ENCODE measurements at places on chromosomes 5 and 9. TPM values are rescaled to one million over a fixed set of nuclear protein-coding genes. Genes with fewer than 3 reads are reported as not detected.

- no peak overlapping the region for H3K4me3 ChIP-seq
- H3K27me3 ChIP-seq, result peaks cover 8% of the 10 kb centered on the region
- H3K36me3 ChIP-seq, result no peaks in the 10 kb centered on the region
Measured at GRCh38 chr9:16445141-16445920, 425.1 kb downstream of the BNC2 start.

DNA sequence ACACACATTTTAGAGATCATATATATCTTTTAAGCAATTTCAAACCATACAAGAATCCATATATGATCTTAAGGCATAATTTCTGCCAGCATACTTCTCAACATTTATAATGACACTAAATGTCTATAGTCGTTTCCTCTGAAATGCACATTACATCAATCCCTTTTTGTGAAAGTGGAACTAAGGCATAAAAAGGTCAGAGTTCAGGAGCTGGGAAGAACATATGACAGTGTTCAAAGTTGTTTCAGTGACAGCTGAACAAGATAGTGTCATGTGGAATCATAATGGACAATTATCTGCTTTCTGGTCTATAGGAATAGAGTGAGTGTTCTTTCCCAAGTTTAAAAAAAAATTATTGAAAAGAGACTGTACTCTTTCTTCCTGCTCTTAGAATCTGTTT, 2.4 kb upstream of the MOB3B start:
- no peak for DNase-seq
- no peak overlapping the region for H3K27ac ChIP-seq
- no peak overlapping the region for H3K4me3 ChIP-seq
- H3K36me3 ChIP-seq, result no peaks in the 10 kb centered on the region

DNA sequence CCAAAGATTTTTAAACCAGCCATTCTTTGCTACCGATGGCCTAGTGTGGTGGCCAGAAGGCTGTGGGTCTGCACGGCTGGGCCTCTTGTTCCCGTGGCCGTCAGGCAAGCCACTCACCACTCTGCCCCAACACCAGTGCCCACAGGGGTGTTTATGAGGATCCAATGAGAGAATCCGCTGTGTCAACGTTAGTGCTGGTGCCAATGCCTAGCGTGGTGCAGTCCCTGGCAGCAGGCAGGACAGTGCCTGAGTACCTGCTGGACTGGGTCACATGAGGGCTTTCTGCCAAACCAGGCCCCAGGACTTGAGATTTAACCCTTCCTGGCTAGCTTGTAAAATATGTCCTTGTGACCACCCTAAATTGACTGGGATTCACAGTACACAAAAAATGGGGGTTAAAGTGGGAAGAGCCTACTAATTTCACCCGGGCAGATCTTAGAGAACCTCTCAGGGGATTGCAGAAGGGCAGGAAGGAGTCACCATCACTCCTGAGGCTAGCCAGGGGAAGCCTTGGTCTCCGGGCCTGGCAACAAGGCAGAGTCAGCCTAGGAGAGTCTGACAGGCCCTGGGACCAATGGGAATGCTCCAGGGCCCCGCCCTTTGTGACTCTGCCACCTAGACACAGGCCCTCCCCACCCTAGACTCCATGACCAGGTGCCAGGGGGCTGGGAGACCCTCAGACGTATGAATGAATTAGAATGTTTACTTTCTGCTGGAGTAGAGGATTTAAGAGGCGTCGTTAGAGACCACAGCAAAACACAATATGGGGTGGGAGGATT, 63.2 kb upstream of the FSTL4 start:
- H3K4me3 ChIP-seq, result no peak overlapping the region
- H3K36me3 ChIP-seq, result no peaks in the 10 kb centered on the region
- DNase-seq, result no peak

- peaks cover 52% of the 10 kb centered on the region for H3K27me3 ChIP-seq
- DNase-seq, result no peak
- peaks cover 16% of the 10 kb centered on the region for H3K4me1 ChIP-seq
Measured at GRCh38 chr5:38258042-38258318, 379 bp upstream of the EGFLAM start.

DNA sequence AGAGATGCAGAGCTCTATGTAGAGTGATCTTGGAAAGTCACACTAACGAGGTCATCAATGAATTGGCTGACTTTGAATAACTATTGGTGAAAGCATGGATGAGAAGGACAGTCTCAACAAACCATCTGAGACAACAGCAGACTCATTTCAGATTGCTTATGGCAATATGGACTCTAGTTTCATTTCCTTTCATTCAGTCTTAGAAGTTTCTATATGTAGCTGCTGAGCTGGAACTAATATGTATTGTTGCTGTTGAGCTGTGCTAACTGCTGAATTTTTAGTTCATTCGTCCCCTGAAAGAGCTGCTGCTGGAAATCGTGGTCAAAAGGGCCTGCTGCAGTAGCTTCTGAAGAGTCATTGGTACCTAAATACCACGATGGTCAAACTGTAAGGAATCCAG, 31.3 kb downstream of the TNFSF15 start:
- H3K36me3 ChIP-seq, result no peaks in the 10 kb centered on the region
- no peak overlapping the region for H3K4me3 ChIP-seq
- no peak for DNase-seq
- peaks cover 16% of the 10 kb centered on the region for H3K27me3 ChIP-seq
- H3K4me1 ChIP-seq, result peaks cover 6% of the 10 kb centered on the region

GRCh38 chr9:97632248-97632984, 752 bp downstream of the TSTD2 start:
- DNase-seq, result peak; percentile 63
- no peaks in the 10 kb centered on the region for H3K36me3 ChIP-seq
- H3K27me3 ChIP-seq, result no peaks in the 10 kb centered on the region
- H3K4me1 ChIP-seq, result peaks cover 2% of the 10 kb centered on the region

- H3K4me3 ChIP-seq, result no peak overlapping the region
- H3K36me3 ChIP-seq, result no peaks in the 10 kb centered on the region
- no peaks in the 10 kb centered on the region for H3K4me1 ChIP-seq
- no peak for DNase-seq
Measured at GRCh38 chr5:120101771-120102170, 362.3 kb upstream of the PRR16 start.

DNA sequence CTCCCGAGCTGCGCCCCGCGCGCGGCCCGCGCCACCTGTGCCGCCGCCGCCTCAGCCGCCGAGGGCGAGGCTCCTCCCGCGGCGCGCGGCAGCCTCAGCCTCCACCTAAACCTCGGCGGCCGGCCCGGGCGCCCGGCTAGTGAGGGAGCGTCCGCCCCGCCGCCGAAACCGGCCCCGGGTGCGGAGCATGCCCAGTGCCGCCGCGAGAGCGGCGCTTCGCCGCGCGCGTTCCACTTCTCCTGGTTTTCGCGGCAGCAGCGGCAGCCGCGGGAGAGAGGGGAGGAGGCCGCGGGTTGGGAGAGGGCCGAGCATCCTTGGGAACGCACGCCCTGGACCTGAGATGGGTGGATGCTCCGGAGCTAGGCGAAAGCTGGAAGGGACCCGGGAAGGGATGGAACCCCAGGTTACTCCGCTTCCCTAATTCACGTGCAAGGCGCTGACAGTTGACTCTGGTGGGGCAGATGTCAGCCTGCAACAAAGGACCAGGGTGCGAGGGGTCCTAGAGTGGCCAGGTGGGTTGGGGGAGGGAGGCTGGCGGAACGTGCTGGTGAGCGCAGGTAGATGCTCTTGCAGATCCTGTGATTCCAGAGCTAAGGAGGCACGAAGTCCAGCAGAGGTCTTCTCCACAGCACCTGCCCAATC, at the start of gene CTNND2:
Gene CTNND2, minus strand, starts transcription at position 182 of the 642 bp plus-strand sequence. CDS start 593 bp downstream, outside the sequence.
- no peak within 1 kb of the TSS for H3K27ac ChIP-seq
- DNase-seq, result peak; percentile 18
- peaks cover 50% of the 10 kb centered on the region for H3K27me3 ChIP-seq
- no peaks in the 10 kb centered on the region for H3K4me1 ChIP-seq
- H3K4me3 ChIP-seq, result peak within 1 kb of the TSS; percentile 62

DNA sequence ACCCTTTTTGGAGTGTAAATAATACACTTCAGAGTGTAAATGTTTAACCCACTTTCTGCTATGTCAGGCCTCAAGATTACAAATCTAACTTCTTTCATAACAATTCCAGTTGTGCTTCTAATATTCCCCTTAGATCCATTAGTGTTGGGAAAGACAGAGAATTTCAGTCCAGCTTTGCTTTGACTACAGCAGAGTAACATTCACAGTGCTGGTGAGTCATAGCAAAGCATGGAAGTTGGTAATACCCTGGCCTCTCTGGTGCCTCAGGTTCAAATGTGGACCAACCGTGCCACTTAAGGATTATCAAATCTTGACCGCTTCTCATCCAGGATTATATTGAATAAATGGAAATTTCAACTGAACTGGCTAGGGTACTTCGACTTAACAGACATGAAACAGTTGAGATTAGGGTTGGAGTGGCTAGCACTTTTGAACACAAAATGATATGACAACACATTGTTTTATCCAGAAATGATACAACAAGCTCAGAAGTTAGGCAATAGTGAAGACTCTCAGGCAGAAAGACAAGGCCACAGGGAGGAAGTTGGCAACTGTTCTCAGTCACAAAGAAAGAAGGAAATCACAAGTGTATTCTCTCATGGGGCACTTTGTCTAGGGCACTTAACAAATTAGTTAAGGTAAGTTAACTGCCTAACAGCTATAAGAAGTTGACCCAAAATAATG, 24.4 kb upstream of the RASA1 start:
- no peaks in the 10 kb centered on the region for H3K36me3 ChIP-seq
- no peak for DNase-seq
- H3K4me1 ChIP-seq, result no peaks in the 10 kb centered on the region
- H3K27ac ChIP-seq, result no peak overlapping the region
- H3K4me3 ChIP-seq, result no peak overlapping the region

DNA sequence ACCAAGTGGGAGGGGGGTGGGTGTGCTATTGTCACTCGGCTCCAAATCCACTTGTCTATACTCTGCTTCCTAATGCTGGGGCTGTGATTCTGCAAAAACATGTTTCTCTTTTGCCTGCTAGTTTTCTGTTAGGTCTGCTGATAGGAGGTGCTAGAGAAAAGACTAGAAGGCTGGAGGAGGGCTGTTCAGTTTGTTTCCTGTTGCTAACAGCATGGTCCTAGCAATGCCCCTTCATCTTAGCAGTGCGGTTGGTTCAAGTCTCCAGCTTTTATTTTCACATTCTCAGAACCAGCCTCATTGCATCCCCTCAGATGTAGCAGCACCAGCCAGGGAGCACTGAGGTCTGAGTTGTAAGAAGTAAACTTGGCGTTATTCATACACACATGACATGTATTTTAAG, 310.2 kb downstream of the YTHDC2 start:
- H3K4me1 ChIP-seq, result no peaks in the 10 kb centered on the region
- no peaks in the 10 kb centered on the region for H3K36me3 ChIP-seq
- peaks cover 6% of the 10 kb centered on the region for H3K27me3 ChIP-seq
- no peak overlapping the region for H3K4me3 ChIP-seq
- no peak overlapping the region for H3K27ac ChIP-seq
- no peak for DNase-seq

GRCh38 chr5:135095052-135095715, 61.2 kb upstream of the PITX1 start:
- no peak overlapping the region for H3K4me3 ChIP-seq
- DNase-seq, result no peak
- H3K4me1 ChIP-seq, result no peaks in the 10 kb centered on the region
- peaks cover 15% of the 10 kb centered on the region for H3K27me3 ChIP-seq
- H3K27ac ChIP-seq, result no peak overlapping the region

DNA sequence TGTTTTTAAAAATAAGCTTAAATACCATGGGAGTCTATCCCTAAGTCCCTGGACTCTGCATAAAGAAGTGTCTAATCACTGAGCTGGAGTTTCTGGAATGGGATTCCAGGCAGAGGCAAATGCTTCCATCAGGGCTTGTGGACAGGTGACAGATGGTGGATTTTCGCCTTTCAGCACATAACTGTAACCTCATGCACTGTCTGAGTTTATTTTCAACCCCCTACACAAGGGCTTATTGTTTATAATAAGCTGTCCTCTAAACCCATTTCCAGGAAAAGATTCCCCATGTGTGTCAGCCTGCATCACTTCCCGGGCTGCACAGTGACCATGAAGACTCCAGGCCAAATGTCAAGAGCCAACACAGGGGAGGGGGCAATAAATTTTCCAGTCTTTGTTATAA, 264.0 kb downstream of the PIK3R1 start:
- H3K4me3 ChIP-seq, result no peak overlapping the region
- H3K4me1 ChIP-seq, result peaks cover 9% of the 10 kb centered on the region
- DNase-seq, result peak; percentile 35
- no peaks in the 10 kb centered on the region for H3K36me3 ChIP-seq

DNA sequence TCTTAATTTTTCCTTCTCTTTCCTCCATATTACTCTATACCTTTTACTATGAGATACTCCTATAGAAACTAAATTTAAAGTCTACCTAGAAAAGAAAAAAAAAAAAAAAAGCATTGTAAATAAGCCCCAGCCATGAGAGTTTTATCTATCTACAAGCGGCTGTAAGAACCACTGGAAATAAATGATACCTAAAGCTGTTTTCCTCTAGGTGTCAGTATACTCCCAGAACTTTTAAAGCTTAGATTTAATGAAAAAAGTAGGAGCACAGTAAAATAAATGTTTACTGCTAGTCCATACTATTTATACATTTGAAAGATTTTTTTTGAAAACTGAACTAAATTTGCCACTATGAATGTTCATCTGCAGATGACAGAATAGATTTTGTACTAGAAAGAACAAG, 26.2 kb downstream of the TYRP1 start:
- no peak overlapping the region for H3K27ac ChIP-seq
- H3K4me1 ChIP-seq, result no peaks in the 10 kb centered on the region
- H3K36me3 ChIP-seq, result no peaks in the 10 kb centered on the region
- no peak for DNase-seq
- no peaks in the 10 kb centered on the region for H3K27me3 ChIP-seq

GRCh38 chr5:138990986-138991590, 116.0 kb upstream of the LRRTM2 start:
- no peak for DNase-seq
- H3K27me3 ChIP-seq, result no peaks in the 10 kb centered on the region
- no peak overlapping the region for H3K27ac ChIP-seq

GRCh38 chr9:126234681-126235335, 91.8 kb upstream of the MVB12B start:
- H3K27me3 ChIP-seq, result peaks cover 8% of the 10 kb centered on the region
- no peaks in the 10 kb centered on the region for H3K36me3 ChIP-seq
- H3K27ac ChIP-seq, result no peak overlapping the region
- no peak overlapping the region for H3K4me3 ChIP-seq

DNA sequence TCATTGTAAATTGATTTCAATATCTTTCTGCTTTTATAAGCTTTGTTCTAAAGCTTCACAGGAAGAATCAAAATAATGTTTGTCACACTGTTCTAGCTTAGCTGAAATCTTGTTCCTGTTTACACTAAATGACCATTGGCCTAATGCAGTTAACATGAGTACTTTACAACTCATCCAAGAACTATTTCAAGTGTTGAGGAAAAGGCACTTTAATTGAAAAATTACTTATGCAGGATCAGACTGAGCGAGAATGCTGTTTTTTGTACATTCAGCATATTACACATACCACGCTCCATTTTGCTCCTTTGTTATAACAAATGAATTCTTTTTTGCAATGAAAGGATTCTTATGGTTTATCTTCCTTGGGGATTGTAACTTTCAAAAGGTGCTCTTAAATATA, 22.4 kb upstream of the SMIM15 start:
- H3K36me3 ChIP-seq, result no peaks in the 10 kb centered on the region
- no peak overlapping the region for H3K4me3 ChIP-seq
- H3K27me3 ChIP-seq, result no peaks in the 10 kb centered on the region
- no peaks in the 10 kb centered on the region for H3K4me1 ChIP-seq
- H3K27ac ChIP-seq, result no peak overlapping the region

GRCh38 chr9:86494644-86495111, 140.5 kb upstream of the TUT7 start:
- no peaks in the 10 kb centered on the region for H3K27me3 ChIP-seq
- no peak overlapping the region for H3K4me3 ChIP-seq
- no peak overlapping the region for H3K27ac ChIP-seq
- no peak for DNase-seq
- no peaks in the 10 kb centered on the region for H3K4me1 ChIP-seq

The STPG3 gene
- not detected for total RNA-seq

The WDR31 gene
- 26.9 TPM for total RNA-seq

The S1PR3 gene
- total RNA-seq, result 3.6 TPM

The SCGB3A2 gene
- total RNA-seq, result not detected

Data from heart right ventricle (tissue), 16 donors.